Activated CD4-positive, alpha-beta T cell treated with anti-CD3 and anti-CD28 coated beads, Interleukin-2, Interleukin-4, amounts not matched to agents 100 ng/mL and 50 ng/mL, durations not matched to agents 16 hours and 8 hours (primary cell): ENCODE measurements at places on chromosomes 16 and 17.

DNA sequence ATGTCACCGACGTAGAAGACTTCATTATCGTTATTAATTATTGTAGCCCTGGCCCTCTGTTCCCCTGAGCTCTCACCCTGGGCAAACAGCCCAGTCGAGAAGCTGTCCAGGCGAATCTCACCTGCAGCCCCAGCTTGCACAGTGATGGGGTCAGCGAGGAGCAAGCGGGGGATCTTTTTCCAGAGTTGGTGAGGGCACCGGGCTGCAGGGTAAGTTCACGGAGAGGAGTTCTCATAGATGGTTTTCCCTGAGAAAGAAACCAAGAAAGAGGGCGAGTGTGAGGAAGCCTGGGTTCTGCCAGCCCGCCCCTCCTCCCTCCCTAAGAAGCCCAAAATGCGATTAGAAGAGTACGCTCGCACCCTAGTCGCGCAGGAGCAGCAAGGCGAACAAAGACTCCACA, 436 bp downstream of the SPAG5 start:
- DNase-seq, result no peak

DNA sequence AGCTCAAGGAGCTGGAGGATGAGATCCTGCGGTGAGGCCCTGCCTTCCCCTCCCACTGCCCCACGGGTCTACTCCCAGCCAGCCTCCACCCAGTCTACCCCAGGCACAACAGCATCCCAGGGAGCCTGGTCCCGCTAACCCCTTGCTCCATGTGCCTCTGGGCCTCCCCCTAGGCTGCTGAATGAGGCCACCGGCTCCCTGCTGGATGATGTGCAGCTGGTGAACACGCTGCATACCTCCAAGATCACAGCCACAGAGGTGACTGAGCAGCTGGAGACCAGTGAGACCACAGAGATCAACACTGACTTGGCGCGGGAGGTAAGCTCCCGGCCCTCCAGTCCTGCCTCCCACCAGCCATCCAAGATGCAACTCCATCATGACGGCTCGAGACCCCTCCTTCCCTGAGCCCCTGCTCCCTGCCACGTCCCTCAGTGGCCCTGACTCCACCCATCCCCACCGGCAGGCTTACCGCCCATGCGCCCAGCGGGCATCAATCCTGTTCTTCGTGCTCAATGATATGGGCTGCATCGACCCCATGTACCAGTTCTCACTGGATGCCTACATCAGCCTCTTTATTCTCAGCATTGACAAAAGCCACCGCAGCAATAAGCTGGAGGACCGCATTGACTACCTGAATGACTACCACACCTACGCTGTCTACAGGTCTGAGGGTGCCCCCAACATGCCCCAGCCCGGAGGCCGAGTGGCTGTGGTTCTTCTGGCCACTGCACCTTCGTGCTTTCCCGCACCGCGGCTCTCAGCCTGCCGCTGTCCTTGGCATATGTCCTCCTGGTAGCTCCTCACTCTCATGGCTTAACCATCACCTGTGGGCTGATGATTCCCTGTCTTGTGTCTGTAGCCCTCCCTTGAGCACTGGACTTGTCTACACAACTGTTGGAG, 15.0 kb upstream of the KDM6B start:
- no peak for DNase-seq

DNA sequence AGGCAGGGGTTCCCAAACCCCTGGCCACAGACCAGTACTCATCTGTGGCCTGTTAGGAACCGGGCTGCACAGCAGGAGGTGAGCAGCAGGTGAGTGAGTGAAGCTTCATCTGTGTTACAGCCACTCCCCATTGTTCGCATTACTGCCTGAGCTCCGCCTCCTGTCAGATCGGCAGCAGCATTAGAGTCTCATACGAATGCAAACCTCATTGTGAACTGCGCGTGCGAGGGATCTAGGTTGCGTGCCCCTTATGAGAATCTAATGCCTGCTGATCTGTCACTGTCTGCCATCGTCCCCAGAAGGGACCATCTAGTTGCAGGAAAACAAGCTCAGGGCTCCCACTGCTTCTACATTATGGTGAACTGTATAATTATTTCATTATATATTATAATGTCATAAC, 25.1 kb upstream of the RMI2 start:
- DNase-seq, result no peak

- DNase-seq, result peak; percentile 9
Measured at GRCh38 chr17:43702637-43703036, 40.9 kb upstream of the MEOX1 start.

GRCh38 chr16:66459878-66460277, 32.8 kb downstream of the BEAN1 start:
- DNase-seq, result no peak

DNA sequence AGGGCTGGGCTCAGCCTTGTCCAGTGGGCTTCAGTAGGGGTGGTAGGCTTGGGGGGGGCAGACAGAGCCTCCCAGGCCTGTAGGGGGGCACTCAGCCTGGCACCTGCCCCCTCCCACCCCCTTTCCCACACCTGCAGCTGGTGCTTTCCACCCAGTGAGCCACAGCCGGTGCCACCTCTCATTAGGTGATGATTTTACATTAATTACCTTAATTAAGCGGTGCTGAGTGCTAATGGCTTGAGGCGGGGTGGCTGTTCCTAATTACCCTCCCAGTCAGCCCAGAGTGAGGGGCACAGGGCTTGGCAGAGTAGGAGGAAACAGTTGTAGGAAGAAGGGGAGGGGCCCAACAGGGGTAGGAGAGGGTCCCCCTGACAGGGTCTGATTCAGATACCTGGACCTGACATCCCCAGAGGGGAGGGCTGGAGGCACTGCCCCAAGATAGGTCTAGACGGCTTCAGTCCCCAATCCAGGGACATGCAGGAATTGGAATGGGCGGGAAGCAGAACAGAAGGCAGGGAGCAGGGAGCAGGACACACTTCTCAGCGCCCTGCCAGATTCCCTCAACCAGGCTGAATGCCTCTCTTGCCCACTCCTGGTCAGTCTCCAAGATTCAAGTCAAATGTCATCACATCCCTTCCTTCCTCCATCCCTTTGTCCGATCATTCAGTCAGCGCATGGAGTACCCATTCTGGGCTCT, 26.5 kb upstream of the PHF12 start:
- DNase-seq, result no peak

GRCh38 chr17:62105357-62105756, 40.3 kb upstream of the MED13 start:
- no peak for DNase-seq

DNA sequence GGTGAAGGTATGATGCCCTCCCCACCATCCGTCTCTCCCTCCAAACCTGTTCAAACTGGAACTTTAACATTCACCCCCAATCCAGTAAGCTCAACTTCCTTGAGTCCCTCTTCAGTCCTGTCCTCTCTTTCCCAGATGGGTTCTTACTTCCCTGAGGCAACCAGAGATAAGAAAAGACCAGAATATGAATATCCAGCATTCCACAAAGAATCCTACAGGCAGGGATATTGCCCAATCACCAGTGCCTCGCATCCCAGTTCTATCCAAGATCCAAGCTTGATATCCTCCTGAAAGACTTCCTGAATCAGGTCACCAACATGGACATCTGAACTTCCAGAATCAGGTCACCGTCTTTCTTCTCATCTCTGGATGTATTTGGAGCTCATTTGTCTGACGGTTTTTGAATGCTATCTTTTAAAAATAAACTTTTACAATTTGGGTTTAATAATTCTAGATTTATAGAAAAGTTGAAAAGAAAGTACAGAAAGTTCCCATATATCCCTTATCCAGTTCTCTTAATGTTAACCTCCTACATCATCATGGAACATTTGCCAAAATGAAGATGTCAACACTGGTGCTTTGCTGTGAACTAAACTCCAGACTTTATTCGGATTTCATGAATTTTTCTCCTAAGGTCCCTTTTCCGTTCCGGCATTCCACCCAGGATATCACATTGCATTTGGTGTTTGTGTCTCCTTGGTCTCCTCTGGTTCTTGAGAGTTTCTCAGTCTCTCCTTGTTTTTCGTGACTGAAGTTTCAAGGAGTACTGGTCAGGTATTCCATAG, 13.7 kb upstream of the COL1A1 start:
- no peak for DNase-seq

GRCh38 chr17:14557480-14557879, 256.6 kb downstream of the HS3ST3B1 start:
- no peak for DNase-seq

GRCh38 chr16:19384656-19385055, 33.0 kb upstream of the TMC5 start:
- no peak for DNase-seq

GRCh38 chr16:83356266-83356665, 451.5 kb upstream of the HSBP1 start:
- DNase-seq, result peak; percentile 49

DNA sequence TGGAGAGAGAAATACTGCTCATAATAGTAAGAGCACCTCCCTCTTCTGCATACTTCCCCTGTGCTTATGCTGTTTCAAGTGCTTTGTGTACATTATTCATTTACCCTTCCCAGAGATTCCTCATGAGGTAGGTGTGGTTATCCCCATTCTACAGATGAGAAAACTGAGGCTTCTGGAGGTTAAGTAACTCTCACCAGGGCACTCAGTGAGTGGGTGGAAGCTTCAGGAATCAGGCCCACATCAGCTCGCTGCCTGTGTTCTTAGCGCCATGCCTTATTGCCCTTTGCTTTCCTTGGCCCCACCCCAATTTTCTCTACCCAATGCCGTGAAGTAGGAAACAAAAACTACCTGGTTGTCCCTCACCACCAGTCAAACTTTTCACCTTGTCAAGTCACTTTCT, 18.1 kb upstream of the ITGB3 start:
- DNase-seq, result no peak

- peak; percentile 80 for DNase-seq
Measured at GRCh38 chr17:63425483-63425882, 20.6 kb downstream of the CYB561 start.

- DNase-seq, result no peak
Measured at GRCh38 chr16:28092721-28093384, 29.3 kb upstream of the GSG1L start.

GRCh38 chr16:84729716-84730320, 30.0 kb downstream of the USP10 start:
- DNase-seq, result no peak

DNA sequence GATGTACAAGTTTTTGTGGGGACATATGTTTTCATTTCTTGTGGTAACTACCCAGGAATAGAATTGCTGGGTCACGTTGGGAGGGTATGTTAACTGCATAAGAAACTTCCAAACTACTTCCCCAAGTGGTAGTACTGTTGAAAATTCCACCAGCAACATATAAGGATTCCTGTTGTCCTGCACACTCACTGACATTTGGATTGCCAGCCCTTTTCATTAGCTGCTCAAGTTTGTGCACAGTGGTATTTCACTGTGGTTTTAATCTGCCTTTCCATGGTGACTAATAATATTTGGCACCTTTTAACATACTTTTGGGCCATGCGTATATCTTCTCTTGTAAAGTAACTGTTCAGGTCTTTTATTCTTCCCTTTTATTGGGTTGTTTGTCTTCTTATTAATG, 103.3 kb downstream of the GNAO1 start:
- DNase-seq, result no peak

- DNase-seq, result no peak
Measured at GRCh38 chr16:22055881-22056280, 36.5 kb upstream of the VWA3A start.

DNA sequence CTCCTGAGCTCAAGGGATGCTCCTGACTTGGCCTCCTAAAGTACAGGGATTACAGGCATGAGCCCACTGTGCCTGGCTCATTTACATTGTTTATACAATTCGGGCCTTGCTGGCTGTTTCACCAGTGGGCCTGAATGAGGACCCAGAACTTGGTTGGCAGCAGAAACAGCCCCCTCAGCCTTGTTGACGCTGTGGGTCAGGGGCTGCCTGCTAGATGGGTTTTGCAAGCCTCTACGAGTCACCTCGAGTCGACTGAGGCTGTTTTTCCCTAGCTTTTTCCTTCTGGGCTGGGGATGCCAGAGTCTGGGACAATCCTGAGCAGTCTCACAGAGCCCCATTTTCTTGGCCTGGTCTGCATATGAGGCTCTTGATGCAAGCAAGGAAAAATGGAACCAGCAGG, 16.1 kb downstream of the PPL start:
- no peak for DNase-seq
